KBM-7 (cell line): ENCODE measurements at places on chromosomes 1 and 21.
A peak's percentile ranks its signal among the peaks of the same experiment; 100 is the strongest.

GRCh38 chr1:110190282-110190929 is 19.7 kb upstream of the KCNC4 start:
- DNase-seq = no peak

DNA sequence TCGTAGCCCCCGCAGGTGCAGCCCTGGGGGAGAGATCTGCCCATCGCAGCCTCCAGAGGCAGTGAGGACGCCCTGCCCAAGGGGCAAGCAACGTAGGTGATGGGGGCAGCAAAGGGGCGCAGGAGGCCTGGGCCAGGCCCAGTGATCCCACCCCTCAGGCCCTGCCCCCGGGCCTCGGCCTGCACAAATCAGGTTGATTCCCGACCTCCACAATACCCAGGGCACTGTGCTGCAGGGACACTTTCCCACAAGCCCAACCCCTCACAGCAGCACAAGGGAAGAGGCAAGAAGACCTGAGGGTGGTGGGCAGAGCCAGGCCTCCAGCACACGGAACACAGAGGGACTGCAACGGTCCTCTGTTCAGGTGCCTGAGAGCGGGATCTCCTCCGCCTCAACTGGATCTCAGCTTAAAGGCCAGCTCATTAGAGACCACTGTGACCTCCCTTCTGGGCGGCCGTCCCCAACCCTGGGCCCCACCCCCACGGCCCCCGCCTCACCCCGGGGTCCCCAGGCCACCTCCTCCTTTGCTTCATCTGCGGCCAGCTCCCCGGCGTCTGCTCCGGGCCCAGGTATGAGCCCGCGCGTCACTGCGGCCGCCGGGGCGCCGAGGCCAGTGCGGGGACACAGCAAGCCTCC is 812 bp upstream of the ARF1 start:
- peak; percentile 25 for DNase-seq

DNA sequence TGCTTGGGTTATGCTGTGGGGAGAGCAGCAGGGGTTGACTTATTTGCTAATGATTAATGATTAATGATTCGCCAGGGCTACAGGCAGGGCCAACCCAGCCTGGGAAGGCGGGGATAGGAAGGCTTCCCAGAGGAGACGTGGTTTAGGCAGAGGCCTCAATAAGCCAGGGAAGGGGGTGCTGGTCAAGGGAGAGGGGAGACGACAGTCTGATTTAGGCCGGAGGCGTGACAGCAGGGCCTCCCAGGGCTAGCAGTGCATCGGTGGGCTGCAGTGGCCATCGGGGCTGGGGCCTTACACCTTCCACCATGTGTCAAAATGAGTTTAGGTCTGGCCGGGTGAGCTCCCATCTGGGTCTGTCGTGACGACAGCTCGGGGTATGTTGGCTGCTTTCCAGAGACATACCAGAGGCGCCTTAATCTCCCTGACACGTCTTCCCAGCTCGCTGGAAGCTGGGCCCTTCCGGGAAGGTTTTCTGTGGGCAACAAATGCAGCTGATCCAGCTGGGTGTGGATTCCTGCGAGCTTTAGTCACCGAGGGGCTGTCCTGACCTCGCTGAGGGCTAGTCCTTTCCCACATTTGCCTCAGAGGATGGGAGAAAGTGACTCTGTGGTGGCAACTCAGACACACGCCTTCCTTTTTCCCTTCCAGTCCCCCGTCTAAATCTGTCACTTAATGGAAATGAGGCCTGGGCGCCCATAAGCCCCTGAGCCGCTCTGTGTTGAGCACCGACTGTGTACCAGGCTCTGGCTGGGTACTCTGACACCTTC is 3.7 kb upstream of the SLC1A7 start:
- no peak for DNase-seq

DNA sequence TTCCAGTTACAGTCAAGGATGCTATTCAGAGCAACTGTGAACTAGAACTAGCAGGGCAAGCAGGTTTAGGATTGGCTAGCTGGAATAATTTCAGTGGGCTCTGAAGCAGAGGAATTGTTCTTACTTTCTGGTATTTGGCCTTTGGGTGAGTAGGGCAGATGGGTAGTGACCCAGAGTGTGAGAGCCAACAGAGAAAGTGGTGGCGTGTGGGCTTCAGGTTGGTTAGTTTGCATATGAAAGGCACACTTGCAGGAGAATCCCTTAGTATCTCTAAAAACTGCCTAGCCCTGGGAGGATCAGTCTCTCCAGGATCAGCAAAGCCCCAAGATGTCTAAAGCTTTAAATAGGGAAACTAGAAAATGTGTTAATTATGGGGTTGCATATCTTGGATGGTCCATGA is 67.6 kb upstream of the LRRC8B start:
- no peak for DNase-seq

GRCh38 chr1:49240709-49241221 is 464.1 kb upstream of the BEND5 start:
- DNase-seq = no peak

DNA sequence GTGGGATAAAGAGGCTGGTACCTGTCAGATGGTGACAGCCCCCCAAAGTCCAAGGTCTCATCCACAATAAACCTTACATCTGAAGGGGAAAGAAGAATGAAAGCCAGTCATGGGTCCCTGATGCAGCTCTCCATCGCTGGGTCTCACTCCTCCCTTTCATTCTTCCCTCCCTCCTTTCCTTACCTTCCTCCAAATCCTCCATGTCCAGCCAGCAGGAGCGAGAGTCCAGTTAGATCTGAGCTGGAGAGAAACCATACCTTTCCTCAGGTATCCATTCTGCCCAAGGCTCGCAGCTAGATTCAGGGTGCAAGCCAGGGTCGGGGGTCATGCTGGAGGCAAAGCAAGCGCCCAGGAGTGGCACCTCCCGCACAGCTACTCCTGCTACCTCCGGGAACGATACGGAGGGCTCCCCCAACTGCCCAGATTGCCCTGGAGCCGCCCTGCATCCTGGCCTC is 421 bp downstream of the PSRC1 start:
- no peak for DNase-seq

GRCh38 chr21:46376856-46377453 is 53.0 kb downstream of the PCNT start:
- no peak for DNase-seq

DNA sequence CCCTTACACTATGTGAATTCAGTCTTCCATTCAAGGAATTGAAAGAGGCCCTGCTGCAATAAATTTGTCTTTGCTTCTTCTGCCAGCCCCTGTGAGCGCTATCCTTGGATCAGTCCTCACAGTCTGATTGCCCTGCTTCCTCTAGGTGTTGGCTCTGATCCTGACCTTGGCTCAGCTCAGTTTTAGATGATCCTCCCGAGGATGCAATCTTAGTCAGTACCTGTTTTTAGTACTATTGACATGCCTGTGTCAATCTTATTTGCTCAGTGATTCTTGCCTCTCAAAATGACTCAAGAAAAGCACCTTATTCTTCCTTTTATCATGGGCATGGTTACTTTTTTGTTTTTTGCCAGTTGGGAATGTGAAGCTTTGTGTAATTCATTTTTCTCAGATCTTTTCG is 101.4 kb upstream of the KCNK1 start:
- no peak for DNase-seq

DNA sequence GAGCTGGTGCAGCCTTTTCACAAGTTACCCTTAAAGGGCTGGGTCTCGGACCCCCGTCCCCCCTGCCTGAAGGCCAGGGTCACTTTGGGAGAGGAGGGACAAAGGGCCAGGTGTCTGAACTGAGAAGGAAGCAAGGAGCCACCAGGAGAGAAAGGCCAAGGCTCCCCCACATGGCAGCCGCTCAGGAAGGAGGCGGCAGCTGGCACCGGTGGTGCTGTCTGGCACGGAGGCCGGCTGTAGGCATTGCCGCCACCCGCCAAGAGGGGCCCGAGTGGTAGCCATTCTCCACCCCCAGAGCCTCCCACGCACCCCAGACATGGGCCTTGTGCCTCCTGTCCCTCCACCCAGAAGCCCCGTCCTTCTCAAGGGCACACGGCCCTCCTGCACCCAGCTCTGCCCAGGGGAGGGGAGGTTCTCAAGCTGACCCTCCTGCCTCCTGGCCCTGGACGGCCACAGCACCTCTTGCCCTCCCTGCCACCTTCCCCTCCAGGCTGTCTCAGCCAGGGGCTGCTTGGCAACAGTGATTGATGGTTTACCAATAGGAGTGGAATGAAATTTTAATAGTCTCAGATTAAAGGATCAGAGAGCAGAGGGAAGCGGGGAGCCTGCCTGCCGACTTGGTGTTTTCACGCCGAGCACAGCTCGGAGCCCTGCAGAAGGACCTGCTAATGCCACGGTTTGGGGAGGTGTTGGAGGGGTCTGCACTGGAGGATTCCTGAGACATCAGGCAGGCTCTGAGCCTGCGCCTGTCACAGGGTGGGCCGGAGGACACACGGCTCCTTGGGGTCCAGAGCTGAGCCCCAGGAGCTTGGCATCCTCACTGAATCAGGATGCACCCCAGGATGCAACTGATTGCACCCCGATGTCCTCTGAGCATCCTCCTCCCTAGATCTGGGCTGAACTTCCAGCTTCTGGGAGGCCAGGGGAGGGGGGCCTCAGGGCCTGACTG is 211.9 kb upstream of the VAMP3 start:
- no peak for DNase-seq

DNA sequence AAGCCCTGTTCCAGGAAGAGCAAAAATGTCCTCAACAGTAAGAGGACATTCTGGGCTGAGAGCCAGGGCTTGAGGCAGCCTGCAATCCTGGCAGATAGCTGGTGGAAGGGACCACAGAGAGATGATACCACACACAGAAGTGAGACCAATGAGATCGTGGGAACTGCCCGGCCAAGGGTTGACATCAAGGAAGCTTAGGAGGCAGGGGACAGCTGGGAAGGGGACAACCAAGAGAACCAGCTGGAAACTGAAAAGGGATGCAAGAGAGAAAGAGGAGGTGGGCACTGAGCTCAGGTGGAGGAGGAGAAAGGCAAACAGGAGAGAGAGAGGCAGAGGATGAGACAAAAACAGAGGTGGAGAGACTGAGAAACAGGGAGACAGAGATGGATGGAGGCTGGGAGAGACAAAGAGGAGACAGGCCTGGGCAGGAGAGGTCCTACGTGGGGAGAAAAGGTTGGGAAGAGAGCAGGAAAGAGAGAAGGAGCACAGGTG is 9.2 kb downstream of the PDZK1IP1 start:
- DNase-seq = no peak

- DNase-seq = no peak
Observed at GRCh38 chr1:161531986-161532643, 7.8 kb downstream of the HSPA6 start.

- no peak for DNase-seq
Observed at GRCh38 chr1:242623119-242623518, 98.6 kb upstream of the PLD5 start.

- no peak for DNase-seq
Observed at GRCh38 chr21:33872881-33873515, 42.6 kb downstream of the ATP5PO start.

- no peak for DNase-seq
Observed at GRCh38 chr1:19412654-19413053, 72.7 kb downstream of the CAPZB start.

- peak; percentile 88 for DNase-seq
Observed at GRCh38 chr1:27528818-27529703, 39.1 kb upstream of the WASF2 start.

GRCh38 chr1:184487531-184488193 is 100.8 kb downstream of the C1orf21 start:
- DNase-seq = no peak

DNA sequence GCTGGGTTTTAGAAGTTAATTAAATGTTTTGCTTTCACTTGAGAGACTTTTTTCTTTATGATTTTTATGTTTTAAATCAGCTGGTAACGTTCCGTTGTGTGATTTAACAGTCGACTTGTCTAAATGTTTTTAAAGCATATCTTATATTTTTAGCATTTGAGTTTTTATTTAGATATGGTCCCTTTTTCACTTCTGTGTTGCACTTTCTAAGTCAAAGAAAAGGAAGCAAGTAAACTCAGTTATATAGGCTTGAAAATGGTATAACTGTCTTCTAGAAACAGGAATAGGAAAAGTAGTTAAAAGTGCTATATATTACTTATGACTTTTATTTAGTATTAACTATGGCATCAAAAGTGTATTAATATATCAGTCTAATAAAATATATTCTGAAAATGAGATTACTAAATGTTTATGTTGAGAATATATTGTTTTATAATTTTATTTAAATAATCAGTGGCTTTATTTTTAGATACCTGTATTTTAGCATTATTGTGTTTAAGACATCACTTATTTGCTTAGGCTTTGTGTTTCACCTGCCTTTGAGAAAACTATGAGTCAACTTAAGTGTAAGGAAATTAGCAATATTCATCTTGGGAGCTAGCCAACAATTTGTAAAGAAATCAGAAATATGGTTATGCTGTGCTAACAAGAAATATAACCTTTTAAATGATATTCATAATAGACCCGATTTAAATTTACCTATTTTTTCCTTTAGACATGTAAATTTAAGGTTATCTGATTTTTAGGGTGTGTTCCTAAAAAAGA is 60.5 kb downstream of the RABGAP1L start:
- DNase-seq = no peak

GRCh38 chr1:184258525-184258924 is 128.3 kb upstream of the C1orf21 start:
- DNase-seq = no peak

- DNase-seq = no peak
Observed at GRCh38 chr1:184272175-184272866, 114.5 kb upstream of the C1orf21 start.

DNA sequence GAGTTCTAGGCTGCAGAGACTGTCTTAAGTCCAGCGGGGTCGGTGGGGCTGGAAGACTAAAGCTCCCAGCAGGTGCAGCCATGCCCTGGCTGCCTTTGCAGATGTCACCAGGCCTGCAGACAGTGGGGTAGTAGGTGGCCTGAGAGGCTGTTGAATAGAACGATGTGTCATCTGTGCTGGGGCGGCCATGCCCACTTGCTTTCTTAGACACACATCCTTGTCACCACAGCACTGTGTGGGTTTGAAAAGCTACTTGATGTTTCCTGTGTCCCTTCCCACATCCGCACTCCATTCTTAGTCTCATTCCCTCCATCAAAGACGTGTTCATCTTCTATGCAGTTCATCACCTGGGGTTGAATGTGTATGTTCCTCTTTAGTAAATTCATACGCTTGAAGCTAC is 184.5 kb upstream of the TMEM51 start:
- DNase-seq = peak; percentile 18

DNA sequence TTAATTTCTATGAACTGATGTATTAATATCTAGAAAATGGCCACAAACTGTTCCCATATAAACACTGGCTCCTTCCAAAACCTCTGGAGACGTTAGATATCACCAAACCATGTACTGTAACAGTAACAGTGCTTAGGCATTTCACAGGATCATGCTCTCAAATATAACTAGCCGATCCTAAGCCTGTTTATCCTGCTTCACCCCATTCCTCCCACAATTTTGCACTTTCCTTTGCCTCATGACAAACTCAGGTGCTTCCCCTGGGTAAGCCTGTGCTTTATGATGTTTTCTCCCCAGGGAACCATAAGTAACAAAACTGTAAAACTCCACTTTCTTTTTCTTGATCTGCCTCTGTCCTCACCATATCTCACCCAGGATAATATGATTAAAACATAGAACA is 452.3 kb downstream of the PLA2G4A start:
- DNase-seq = no peak

DNA sequence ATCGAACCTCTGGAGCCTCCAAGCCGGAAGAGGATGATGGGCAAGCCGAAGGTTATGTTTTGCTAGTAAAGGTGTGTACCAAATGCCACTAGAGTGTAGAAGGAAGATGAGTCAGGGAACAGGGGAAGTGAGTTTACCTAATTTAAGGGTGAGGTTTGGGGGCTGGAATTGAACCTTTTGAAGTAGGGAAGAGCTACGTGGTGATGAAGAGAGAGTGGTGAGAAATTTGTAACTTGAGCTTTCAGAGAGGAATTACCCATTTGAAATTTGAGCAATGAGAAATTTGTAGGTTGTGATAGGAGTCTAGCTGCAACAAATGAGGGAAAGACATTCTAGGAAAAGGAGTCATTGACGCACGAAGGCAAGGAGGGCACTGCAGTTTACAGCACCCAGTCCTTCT is 70.0 kb upstream of the TENT5C start:
- no peak for DNase-seq
